Nasal cavity respiratory epithelium epithelial cell of viscerocranial mucosa (primary cell): ENCODE measurements at places on chromosomes 7 and 10. TPM values are rescaled to one million over a fixed set of nuclear protein-coding genes. Genes with fewer than 3 reads are reported as not detected.

The OPN4 gene
- total RNA-seq, result not detected in 2 replicates

The ATOH7 gene
- total RNA-seq, result not detected in 2 replicates

The TSPAN15 gene
- 4.4 and 12.7 TPM in 2 replicates for total RNA-seq

The CEP55 gene
- 0.50 and 1.0 TPM in 2 replicates for total RNA-seq

The CARD11 gene
- total RNA-seq, result 2.4 and 8.5 TPM in 2 replicates

The CNPY1 gene
- not detected in 2 replicates for total RNA-seq

The ZNF485 gene
- total RNA-seq, result 4.8 and 8.8 TPM in 2 replicates
